ENCODE measurements at places on chromosomes 16 and 17.

DNA sequence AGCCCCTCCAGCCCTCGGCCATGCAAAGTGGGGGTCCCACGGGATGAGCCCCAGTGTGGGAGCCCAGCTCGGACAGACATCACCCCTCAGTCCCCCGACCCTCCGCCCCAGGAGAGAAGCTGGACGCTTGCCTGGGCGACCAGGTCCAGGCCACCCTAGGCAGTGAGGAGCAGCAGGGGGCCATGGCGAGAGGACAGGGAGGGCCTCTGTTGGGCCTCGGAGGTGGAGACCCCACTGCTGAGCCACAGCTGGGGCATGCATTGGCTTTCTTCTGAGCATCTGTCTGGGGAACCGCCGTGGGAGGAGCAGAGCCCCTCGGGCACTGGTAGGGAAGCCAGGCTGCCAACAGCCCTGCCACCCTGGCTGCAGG lies 13.0 kb downstream of the ACTG1 start:
- no peak for DNase-seq

DNA sequence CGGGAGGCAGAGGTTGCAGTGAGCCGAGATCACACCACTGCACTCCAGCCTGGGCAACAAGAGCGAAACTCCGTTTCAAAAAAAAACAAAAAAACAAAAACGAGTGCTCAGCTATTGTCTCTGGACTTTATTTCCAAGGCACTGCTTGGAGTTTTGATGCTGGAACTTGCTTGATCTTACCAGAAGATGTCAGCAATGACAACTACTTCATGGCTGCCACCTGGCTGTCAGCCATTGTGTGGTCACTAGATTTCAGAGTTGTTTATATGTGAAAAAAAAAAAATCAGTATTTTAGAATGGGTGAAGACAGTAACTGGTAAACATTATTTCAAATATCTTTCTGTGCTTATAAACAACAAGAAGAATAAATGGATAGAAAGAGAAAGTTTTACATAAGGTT lies 26.3 kb upstream of the OR4D1 start:
- DNase-seq: peak; percentile 74

DNA sequence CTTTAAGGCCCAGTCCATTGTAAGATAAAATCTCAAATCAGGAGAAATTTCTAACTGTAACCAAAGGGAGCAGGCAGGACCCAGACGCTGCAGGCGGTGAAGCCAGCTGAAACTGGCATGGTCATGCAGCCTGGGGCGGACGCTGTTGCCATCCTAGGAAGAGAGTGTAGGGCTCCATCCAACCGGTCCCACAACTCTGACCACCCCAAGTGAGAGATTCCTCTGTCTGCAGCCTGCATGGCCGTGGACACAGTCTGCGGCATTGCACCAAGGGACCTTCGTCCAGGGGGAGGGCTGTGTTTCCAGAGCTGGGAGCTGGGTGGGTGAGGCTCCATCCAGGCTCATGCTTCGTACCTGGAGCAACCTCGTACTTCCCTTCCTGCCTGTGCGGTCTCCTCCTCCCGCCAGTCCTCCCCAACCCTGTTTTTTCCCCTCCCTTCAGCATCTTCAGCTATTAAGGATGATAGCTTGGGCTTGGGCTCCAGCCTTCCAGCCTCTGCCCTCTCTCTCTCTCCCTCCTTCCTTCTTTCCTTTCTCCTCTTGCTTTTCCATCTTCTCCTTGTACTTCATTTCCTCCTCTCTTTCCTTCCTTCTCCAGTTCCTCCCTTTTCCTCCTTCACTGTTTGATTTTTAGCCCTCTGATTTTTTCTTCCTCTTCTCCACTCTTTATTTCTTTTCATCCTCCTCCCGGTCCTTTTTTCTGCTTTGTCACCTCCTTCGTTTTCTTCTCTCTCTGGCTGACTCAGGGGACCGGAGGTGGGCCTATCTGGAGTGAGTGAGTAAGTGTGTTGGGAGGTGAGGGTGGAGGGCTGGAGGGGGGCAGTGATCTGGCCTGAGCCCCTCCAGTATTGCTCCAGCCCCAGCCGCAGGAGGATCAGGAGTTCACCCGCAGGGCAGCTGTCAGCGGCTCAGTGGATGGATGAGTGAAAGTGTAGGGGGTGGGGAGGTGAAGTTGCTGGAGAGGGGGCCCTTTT lies 17.0 kb upstream of the LHX1 start:
- no peak for DNase-seq

- DNase-seq: no peak
Measured at GRCh38 chr17:72175787-72176515, 55.1 kb downstream of the SOX9 start.

DNA sequence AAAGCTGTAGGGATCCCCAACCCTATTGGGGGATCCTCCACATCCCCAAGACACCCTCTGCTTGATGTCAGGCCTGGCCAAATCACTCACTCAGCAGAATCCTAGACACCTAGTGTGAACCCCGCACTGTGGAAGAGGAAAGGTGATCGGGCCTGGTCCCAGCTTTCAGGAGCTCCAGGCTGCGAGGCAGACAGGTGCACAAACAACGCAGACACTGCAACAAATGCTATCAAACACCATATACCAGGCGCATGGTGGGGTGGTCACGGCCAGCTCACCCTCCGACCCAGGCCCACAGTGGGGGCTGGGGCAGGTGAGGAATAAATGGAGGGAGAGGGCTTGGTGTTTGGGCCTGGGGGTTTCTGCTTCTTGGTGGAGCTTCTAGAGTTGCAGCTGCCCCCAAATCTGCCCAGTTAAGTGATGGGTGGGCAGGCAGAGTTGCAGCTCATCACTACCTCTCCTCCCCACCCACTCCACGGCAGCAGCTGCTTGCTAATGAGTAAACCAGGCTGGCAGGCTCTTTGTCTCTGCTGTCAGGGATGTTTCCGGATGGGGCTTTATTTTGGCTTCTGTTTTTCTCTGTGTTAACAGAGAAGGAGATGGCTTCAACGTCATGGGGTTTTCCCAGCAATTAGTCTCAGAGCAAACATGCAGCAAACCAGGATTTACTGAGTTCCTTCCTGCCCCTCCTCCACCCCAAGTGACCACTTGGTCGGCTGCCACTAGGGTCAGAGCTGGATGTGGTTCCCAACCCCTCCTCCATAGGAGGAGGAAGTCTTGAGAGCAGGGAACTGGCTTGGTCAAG lies 46.6 kb downstream of the PECAM1 start:
- peak; percentile 47 for DNase-seq

Data from CD4-positive, alpha-beta T cell treated with Interleukin-17A for 1 hour (primary cell).